Neural progenitor cell (in vitro differentiated cells): ENCODE measurements at places on chromosomes 6 and 20. TPM values are rescaled to one million over a fixed set of nuclear protein-coding genes. Genes with fewer than 3 reads are reported as not detected.

- H3K4me1 ChIP-seq, result peaks cover 7% of the 10 kb centered on the region
- no peaks in the 10 kb centered on the region for H3K36me3 ChIP-seq
- no peaks in the 10 kb centered on the region for H3K27me3 ChIP-seq
- peak overlapping the region; percentile 86 for H3K4me3 ChIP-seq
- H3K27ac ChIP-seq, result no peak overlapping the region
- no peak for DNase-seq
These were observed 1.2 kb upstream of the MCM9 start for GRCh38 chr6:118935978-118936703.

The CALHM6 gene
- total RNA-seq, result 1.3 TPM in 1 of 2 replicates, not detected in the other

The NOX3 gene
- not detected in 2 replicates for total RNA-seq

GRCh38 chr6:4677011-4677750, 99.0 kb upstream of the CDYL start:
- H3K4me3 ChIP-seq, result no peak overlapping the region
- H3K36me3 ChIP-seq, result no peaks in the 10 kb centered on the region
- no peaks in the 10 kb centered on the region for H3K27me3 ChIP-seq
- no peak for DNase-seq
- no peak overlapping the region for H3K27ac ChIP-seq

DNA sequence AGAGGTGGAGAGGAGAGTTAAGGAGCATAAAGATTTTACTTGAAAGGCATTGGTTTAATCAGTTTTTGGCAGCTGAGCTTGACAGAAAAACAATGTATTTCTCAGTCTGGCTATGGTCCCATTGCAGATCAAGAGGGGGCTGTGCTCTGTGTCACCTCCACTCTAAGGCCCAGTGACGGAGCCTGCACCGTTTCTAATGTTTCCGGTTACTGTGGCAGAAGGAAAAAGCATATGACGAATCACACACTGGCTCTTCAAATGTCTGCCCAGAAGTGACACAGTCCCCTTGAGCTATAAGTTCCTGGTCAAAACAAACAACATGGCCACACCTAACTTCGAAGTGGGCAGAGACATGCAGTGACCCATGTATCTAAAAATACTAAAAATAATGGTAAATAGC, 372.0 kb downstream of the PLCB1 start:
- DNase-seq, result no peak
- H3K36me3 ChIP-seq, result no peaks in the 10 kb centered on the region
- H3K4me1 ChIP-seq, result no peaks in the 10 kb centered on the region
- no peak overlapping the region for H3K4me3 ChIP-seq

DNA sequence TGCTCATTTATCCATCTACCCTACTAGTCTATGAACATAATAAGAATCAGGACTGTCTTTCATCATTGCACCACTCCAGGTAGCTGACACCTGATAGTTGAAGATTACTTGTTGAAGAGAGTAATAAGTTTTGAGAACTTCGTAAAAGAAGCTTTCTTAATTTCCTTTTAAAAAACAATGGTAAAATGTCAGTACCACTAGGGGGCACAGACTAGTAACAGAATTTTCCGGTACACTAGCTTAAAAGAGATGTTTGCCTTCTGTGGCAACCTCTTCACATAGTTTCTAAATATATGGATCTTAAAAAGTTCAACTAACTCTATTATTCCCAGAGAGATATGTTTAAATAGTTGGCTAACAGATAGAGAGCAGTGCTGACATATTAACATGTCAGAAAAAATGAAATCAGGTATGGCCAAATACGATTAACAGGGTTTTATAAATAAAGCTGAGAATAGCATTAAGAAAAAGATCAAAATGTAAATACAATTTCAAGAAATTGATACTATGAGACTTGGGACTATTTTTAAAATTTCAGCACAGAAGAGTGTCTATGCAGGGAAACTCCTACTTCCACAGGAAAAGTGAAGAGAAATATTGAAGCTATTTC, 5.4 kb upstream of the KCNQ5 start:
- peak; percentile 44 for DNase-seq
- H3K4me3 ChIP-seq, result no peak overlapping the region
- peaks cover 16% of the 10 kb centered on the region for H3K4me1 ChIP-seq
- no peak overlapping the region for H3K27ac ChIP-seq

- H3K4me1 ChIP-seq, result peaks cover 27% of the 10 kb centered on the region
- H3K36me3 ChIP-seq, result no peaks in the 10 kb centered on the region
- peak; percentile 33 for DNase-seq
- no peaks in the 10 kb centered on the region for H3K27me3 ChIP-seq
- H3K27ac ChIP-seq, result no peak overlapping the region
These were observed 498.8 kb upstream of the POU3F2 start for GRCh38 chr6:98335594-98335993.
